ENCODE measurements at places on chromosomes 2 and 18.

GRCh38 chr18:47407736-47408135, 156.3 kb upstream of the SKOR2 start:
- no peak for DNase-seq

DNA sequence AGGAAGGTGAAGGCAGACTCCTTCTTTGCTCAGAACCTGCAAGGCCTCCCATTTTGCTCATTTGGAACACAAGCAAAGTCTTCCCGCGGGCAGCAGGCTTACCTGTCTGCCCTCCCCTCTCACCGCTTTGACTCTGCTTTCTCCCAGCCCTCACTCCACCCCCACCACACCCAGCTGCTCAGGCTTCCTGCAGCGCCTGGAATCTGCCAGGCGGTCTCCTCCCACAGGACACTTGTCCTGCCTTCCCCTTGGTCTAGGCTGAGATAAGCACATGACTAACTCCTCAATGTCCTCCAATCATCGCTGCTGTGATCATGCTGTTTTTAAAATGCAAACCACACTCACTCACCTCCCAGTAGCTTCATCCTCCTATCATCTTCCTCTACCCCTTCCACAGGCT, 430.0 kb downstream of the ZNF516 start:
- DNase-seq: no peak

- no peak for DNase-seq
These were observed 58.1 kb downstream of the SKA1 start for GRCh38 chr18:50432915-50433314.

- DNase-seq: no peak
These were observed 3.0 kb downstream of the PLEK start for GRCh38 chr2:68367953-68368653.

DNA sequence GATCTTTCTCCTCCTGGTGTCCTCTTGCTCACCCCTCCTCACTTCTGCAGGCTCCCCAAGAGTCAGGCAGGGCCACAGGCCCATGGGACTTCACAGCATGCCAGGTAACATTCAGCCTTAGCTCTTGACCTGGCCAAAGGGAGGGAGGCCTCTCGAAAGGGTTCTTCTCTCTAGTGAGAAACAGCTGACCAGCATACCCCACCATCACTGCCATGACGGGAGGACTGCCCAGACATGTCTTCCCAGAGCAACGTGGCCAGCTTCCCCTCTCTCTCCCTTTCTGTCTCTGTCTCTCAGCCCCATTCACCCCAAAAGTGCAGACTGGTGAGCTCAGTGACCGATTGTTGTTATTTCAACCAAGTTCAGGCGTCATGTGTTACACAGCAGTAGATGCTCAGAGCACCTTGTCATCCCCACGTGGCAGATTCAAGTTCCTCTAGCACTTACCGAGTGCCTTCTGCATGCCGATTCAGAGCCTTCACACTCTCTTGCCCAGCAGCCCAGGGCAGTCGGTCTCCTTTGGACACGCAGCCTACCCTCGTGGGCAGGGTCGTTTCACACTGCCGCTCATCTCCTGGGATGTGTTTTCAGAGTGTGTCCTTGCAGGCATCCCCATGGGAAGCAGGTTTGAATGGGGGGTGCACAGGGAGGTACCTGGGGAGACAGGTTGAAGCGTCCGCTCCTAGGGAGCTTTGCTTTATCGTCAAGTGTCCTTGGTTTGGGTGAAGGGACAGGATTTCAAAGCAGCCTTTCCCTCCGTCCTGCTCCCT, 259.9 kb downstream of the NDUFA10 start:
- DNase-seq: no peak

GRCh38 chr2:233708942-233709341, 3.8 kb upstream of the UGT1A5 start:
- no peak for DNase-seq

DNA sequence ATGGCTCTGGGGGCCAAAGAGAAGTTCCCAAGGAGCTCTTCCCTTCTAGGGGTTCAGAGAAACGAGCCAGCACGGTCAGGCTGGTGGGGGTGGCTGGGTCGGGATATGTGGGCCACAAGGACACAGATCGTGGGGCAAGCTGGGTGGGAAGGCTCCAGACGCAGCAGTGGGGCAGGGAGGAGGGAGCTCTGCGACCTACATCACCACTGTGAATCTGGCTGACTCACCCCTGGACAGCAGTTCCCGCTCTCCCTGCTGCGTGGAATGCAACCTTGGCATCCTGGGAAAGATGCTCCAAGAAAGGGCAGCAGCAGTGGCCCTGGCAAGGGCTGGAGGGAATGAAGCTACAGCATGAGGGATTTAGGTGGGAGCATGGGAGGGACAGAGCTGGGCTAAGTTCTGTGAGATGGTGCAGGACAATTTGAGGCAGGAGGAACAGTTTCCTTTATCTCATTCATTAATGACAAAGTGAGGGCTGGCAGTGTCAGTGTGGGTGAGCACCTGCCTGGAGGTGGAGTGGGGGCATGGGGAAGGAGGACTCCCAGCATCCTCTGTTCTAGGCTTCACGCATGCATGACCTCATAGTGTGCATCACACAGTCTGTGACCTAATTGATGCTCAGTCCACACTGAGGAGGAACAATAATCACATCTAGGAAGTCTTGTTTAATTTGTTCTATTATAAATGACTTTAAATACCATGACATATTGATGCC, 25.0 kb downstream of the CELF4 start:
- DNase-seq: no peak

- DNase-seq: no peak
These were observed 138.6 kb upstream of the SCN7A start for GRCh38 chr2:166632616-166633015.

DNA sequence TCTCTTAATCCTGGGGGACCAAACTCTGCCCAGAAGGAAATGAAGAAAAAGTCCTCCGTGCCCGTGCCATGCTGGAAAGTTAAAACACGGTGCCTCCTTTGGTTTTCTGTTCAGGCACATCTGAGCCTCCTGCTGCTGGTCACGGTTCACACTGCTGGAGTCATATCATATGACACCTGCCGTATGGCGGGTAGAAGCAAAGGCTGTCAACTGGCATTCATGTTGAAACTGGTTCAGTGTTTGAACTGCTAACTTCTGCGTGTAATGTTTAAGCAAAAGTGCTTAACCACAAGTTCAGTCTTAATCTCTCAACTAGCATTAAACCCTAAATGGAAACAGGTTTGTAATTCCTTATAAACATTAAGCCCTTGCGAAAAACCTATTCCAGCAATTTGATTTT, 3.1 kb downstream of the STK39 start:
- DNase-seq: peak; percentile 74

GRCh38 chr2:127122361-127123027, 15.5 kb upstream of the BIN1 start:
- no peak for DNase-seq

- no peak for DNase-seq
These were observed 157.4 kb downstream of the GLI2 start for GRCh38 chr2:120892967-120893667.

DNA sequence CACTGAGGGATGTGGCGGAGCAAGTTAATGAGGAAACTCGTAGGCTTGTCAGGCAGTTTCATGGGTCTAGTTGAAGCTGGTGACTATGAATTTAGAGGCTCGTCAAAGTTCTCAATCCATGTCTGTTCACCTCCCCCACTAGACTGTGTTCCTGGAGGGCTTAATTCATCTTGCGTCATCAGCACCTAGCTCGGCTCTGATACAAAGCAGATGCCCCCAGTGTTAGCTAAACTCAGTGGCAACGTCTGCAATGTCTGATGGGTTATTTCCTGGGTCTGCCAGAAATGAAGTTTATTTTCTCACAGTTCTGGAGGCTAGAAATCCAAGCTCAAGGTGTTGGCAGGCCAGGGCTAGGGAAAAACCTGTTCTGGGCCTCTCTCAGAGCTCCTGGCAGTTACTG, 140.6 kb downstream of the PID1 start:
- no peak for DNase-seq

DNA sequence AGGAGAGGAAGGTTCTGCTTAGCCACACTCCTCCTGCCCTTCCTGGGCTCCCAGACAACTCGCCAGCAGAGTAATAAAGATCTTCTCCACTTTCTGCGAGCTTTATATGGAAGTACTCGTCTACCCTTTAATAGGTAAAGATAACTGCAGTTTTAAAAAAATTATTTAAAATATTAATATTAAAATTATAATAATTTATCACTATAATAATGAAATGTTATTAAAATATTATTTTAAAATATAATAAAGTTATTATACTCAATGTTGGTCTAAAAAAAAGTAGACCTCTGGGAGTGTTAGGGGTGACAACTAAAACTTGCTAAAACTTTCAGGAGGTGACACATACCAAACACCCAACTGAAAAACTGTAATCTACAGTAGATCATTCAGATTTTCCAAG, 81.5 kb downstream of the RBM43 start:
- no peak for DNase-seq

DNA sequence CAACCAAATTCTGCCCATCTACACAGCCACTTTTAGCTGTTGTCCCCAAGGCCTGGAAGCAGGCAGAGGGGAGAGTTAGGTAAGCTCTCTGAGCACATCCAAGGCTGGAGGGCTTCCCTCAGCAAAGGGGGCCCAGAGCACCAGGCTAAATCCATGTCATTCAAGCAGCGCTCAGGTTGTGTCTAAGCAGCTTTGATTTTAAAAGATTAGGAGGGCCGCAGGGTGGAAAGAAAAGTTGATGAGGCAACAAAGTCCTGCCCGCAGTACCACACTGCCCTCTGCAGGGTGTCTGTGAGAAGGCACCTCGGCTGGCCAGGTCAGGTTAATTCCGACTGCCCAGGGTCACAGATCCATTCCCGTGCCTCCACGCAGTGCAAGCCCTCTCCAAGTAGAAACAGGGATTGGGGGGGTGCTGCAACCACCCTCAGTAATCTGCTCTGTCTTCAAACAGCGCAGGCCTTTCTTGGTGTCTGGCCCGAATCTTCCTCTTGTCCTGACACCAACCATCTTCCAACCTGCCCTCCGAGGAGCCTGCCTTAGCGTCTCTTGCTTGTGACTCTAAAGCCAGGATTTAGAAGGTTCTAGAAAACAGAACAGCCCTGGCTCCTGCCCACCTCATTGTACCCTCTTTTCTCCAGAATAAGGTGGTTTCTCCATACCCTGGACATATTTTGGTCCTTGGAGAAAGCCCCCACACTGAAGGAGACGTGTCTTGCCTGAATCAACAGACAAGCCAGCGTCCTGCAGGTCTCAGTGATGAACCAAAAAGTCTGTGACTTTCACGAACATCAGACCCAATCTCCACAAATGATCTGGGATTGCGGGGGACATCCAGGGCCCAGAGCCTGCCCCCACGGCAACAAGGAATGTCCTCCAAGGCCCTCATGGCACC, 289.2 kb downstream of the TNS1 start:
- peak; percentile 55 for DNase-seq

All from HepG2 (cell line).